HepG2 (cell line): ENCODE measurements at places on chromosomes 7 and 10.

- DNase-seq, result no peak
Measured at GRCh38 chr10:79939969-79940368, 8.9 kb downstream of the SFTPD start.

DNA sequence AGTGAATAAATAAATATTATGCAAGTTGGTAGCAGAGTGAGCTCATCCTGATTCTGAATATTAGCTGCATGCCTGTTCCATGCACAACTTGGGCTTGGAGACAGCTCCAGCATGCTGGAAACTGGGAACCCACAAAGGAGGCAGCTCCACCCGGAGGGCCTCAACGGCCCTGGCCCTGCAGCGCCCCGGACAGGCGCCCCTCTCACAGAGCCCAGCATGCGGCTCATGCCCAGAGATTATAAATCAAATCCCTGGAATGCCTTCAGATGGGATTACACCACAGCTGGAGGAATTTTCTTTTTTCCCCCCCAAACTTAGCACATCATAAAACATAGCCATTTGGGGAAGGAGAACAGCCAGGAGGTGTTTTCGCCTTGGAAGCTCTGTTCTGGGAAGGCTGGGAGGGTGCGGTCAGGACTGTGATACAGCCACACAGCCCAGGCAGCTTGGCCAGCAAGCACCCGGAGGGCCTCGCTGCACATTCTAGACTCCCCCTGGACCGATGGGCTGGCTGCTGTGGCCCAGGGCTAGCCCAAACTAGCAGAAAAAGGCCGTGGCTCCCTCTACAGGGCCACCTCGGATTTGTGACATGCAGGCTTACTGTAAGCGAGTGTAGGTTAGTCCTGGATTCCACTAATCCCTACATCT lies 102.4 kb downstream of the PTPN20 start:
- DNase-seq, result no peak

DNA sequence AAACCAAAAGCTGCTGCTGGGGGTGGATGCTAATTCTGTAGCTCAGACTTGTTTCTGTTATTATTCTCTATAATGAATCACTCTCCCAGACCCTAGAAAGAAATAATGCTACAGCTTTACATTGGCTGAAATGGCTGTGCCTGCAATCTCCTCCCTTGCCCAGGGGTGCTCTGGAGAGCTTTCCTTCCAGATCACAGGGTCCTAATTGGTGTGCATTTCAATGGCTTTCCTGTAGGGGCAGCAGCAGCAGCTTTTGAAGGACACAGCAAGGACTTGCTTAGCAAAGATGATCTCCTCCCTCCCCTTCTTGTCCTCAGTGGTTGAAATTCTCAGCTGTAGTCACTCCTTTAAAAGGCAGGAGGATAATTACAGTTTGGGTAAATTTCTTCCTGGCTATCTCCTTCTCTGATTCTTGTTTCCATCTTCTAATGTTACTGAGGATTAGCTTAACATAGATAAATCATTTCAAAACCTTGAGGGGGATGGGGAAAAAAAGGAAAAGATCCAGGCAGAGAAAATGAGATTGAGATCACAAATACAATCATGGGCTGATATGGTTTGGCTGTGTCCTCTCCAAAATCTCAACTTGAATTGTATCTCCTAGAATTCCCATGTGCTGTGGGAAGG lies 120.2 kb upstream of the CTTNBP2 start:
- DNase-seq, result peak; percentile 18

DNA sequence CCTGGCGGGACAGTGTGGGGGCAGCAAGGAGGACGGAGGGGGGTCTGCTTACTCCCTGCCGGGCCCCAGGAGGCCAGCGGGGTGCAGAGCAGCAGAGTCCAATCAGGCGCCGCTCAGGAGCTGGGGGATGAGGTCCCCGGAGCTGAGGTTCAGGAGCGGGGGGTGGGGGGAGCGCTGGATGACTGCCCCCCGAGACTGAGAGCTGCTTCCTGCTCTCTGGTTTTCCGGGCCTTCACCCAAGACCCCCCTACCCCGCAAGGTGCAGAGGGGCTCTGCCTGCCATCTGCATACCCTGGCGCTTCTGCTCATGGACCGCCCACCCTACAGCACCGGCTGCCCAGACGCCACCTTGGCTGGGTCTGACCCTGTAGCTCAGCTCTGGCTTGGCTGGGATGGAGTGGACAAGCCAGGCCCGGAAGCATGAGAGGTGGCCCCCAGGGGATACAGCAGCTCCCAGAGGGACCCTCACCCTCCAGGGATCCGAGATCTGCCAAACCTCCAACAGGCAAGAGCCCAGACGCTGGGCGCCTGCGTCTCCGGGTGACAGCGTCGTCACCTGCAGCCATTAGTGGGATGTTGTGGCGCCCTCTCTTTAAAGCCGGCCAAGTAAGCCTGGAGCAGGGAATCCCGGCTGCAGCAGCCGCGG lies 930 bp downstream of the KNDC1 start:
- no peak for DNase-seq

GRCh38 chr7:117690147-117690546 lies 183.1 kb downstream of the CTTNBP2 start:
- DNase-seq, result no peak

DNA sequence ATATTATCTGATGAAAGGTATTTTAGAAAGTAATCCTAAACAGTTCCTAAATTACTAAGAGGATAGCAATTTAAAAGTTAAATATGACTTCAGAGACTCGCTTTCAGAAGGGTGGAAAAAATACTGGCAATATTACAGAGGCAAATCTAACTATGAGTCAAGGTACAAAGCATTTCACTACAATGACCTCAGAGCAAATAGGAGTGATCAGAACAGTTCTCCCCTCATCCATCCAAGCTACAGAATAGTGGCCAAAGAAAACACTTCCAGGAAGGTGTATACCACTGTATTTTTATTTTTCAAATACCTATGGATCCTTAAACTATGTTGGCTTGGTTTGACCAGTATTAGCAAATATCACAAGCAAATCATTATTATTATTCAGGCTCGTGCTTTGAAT lies 112.8 kb upstream of the ODAD2 start:
- no peak for DNase-seq

- no peak for DNase-seq
Measured at GRCh38 chr7:33849004-33849403, 56.3 kb upstream of the BMPER start.

DNA sequence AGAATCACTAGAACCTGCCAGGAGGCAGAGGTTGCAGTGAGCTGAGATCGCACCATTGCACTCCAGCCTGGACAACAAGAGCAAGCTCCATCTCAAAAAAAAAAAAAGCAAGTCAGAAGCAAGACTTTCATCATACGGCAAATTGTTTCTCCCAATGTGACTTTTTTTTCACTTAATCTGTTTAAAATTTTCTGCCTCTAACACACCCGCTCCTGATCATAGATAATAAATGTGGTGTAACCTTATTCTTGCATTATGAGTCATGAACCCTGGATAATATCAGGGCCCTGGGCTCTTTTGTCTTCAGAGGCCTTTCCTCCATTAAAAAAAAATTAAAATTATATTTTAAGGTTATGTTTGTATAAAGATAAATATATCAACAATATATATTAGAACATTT lies 111.4 kb upstream of the JCAD start:
- DNase-seq, result no peak

DNA sequence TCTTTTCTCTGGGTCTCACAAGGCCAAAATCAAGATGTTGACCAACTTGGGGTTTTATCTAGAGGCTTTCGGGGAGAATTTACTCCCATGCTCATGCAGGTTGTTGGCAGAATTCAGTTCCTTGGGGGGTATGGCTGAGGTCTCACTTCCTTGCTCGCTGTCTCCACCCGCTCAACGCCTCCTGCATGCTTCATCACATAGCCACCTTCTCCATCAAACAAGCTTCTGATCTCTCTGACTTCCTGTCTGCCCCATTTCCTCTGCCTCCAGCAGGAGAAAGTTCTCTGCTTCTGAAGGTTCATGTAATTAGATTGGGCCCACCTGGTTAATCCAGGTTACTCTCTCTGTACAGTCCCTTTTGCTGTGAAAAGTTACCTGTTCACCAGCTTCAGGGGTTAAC lies 179.1 kb upstream of the FZD1 start:
- no peak for DNase-seq

DNA sequence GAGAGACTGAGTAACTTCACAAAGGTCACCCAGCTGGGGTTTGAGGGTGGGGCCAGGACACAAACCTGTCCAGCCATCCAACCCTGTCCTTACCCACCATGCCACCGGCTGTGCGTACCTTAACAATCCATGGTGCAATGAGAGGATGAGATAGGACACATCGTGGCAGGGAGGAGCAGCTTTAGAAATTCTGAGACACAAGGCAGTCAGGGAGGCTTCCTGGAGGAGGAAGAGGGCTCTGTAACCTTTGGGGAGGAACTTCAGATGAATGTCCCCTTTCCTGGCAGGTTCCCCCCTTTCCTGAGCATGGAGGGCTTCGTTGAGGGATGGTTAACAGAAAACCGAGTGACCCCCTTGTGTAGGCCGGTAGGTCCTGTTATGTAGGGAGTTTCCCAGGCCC lies 35.6 kb upstream of the SLC29A3 start:
- no peak for DNase-seq

- DNase-seq, result peak; percentile 60
Measured at GRCh38 chr10:95445837-95446486, 115.2 kb downstream of the SORBS1 start.

DNA sequence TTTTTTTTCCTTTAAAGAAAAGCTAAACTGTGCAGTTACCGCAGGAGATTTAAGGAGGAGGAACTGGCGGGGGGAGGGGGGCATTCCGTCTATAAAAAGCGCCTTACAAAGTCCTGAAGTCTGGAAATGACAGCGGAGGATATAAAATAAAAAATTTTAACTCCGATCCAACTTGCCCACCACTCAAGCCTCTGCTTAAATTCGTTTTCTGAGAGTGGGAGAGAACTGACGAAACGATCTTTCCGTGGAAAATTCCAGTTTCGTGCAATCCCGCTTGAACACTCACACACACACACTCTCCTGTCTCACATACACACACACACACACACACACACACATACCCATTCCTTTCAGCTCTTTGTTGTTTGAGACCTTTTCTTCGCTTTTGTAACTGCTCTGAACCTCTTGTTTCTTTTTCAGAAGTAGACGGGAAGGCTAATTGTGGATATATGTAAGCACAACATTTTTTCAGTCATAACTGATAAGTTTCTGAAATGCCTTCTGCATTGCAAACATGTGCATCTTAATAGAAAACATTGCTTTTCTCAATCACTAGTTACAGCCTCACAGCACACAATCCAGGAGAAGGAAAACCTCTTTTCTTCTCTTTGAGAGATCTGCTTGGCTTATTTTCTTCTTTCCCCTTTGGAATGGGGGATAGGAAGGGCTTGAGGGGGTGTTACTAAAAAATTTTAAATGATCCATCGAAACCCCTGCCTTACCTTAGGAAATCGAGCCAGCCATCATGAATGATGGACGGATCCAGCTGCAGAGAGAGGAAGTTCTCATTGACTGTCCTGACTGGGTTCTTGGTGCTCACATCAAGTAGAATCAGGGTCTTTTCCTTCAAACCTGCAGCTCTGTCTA lies 628 bp downstream of the HPSE2 start:
- no peak for DNase-seq

GRCh38 chr7:11833431-11833830 lies 1.4 kb upstream of the THSD7A start:
- DNase-seq, result no peak

- no peak for DNase-seq
Measured at GRCh38 chr7:130899071-130899560, 165.1 kb upstream of the KLF14 start.

- no peak for DNase-seq
Measured at GRCh38 chr7:44944821-44945220, 34.0 kb downstream of the MYO1G start.

- no peak for DNase-seq
Measured at GRCh38 chr10:47339759-47340607, 8.2 kb upstream of the RBP3 start.
